Subcutaneous adipose tissue (tissue), 4 donors: ENCODE measurements at places on chromosomes 1 and 21. TPM values are rescaled to one million over a fixed set of nuclear protein-coding genes. Genes with fewer than 3 reads are reported as not detected.

SLC5A9 gene
- total RNA-seq = not detected

SELL gene
- total RNA-seq = 1.8 TPM

DIO1 gene
- total RNA-seq = not detected

LENEP gene
- total RNA-seq = not detected

MXRA8 gene
- 152 TPM for total RNA-seq

MAP10 gene
- 2.0 TPM for total RNA-seq

OR2G6 gene
- not detected for total RNA-seq

PIK3CD gene
- total RNA-seq = 12.6 TPM

COL8A2 gene
- total RNA-seq = 5.9 TPM

SPRR5 gene
- not detected for total RNA-seq

PTGFR gene
- 21.9 TPM for total RNA-seq

CR2 gene
- total RNA-seq = not detected

FCRL3 gene
- 0.44 TPM for total RNA-seq

ST6GALNAC3 gene
- total RNA-seq = 5.9 TPM

KRTAP13-1 gene
- not detected for total RNA-seq

TPTE gene
- total RNA-seq = not detected

PADI2 gene
- 0.98 TPM for total RNA-seq

GRIK3 gene
- not detected for total RNA-seq

MPZ gene
- total RNA-seq = 5.3 TPM

NES gene
- 10.1 TPM for total RNA-seq

ANXA9 gene
- 0.68 TPM for total RNA-seq

LCE1F gene
- total RNA-seq = not detected

KCNJ6 gene
- total RNA-seq = not detected

SLC16A1 gene
- 15.6 TPM for total RNA-seq

WNT4 gene
- not detected for total RNA-seq

MAEL gene
- not detected for total RNA-seq

TTLL7 gene
- total RNA-seq = 7.5 TPM

KMO gene
- 0.38 TPM for total RNA-seq

LRP8 gene
- total RNA-seq = 5.7 TPM

MRPL37 gene
- 57.3 TPM for total RNA-seq

LMOD1 gene
- 38.8 TPM for total RNA-seq

NLRP3 gene
- total RNA-seq = 9.6 TPM

OVAAL gene
- not detected for total RNA-seq

IL22RA1 gene
- 0.19 TPM for total RNA-seq

RNF186 gene
- not detected for total RNA-seq

KIAA1614 gene
- 6.3 TPM for total RNA-seq

RAB29 gene
- total RNA-seq = 25.4 TPM

FMO5 gene
- 4.1 TPM for total RNA-seq

AMY1B gene
- not detected for total RNA-seq

CFAP74 gene
- total RNA-seq = not detected

RGS13 gene
- 1.4 TPM for total RNA-seq

EPHB2 gene
- total RNA-seq = 4.4 TPM

SLC19A2 gene
- 37.9 TPM for total RNA-seq

FCRL4 gene
- not detected for total RNA-seq

RHBG gene
- not detected for total RNA-seq

PCBP3 gene
- total RNA-seq = 5.3 TPM

MLLT11 gene
- total RNA-seq = 0.19 TPM

DNAH14 gene
- total RNA-seq = 14.1 TPM
